ENCODE measurements at places on chromosomes 2 and 18.

GRCh38 chr2:144358374-144358964 lies 161.4 kb downstream of the ZEB2 start:
- no peak for DNase-seq

DNA sequence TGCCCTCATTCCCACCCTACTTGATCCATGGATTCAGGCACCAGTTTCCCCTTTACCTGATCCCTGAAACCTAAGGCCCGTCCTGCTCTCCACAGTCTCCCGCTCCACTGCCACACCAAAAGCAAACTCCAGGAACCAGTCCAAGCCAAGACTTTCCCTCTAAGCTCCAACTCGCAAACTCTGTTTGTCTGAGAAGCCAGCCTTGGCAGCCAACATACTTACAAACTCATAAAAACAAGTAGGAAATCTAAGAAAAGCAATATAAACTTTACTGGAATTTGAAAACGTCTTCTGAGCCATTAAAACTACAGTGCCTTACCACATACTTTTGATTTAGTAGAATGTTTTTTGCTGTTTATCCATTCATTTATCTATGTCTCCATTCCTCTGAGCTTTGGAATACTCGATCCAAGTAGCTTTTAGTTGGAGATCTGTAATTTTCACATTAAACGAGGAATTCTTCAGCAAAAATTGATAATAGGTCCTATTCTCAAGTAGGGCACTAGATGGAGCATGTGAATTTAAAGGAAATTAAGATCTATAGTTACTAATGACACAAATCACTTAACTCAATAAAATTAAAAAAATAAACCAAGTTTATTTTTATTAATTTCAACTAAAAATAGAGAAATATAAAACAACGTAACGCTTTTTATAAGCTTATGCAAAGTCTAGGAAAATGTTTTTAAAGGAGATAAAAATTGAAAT lies 199.7 kb downstream of the MYO3B start:
- DNase-seq, result no peak

- no peak for DNase-seq
Observed at GRCh38 chr2:212237350-212238095, 301.1 kb downstream of the ERBB4 start.

DNA sequence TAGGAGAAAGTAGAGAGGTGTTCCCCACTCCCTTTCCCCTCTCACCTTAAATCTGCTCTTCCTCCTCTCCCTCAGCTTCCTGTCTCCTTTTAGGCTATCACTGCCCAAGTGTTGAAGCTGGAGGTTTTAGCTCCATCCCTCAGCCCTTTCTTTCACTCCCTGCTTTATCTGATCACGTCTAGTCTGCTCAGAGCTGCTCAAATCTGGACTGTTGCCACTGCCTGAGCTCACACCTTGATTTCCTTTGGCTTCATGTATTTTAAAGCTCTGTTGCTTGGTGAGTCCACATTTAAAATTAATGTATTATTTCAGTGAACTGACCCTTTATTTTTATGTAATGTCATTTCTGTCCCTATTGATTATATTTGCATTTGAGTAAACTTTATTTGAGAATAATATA lies 236.6 kb downstream of the PTGR3 start:
- no peak for DNase-seq

- DNase-seq, result no peak
Observed at GRCh38 chr2:26465266-26465925, 12.5 kb downstream of the OTOF start.

- no peak for DNase-seq
Observed at GRCh38 chr2:23215016-23215415, 170.0 kb upstream of the KLHL29 start.

- no peak for DNase-seq
Observed at GRCh38 chr2:109456776-109457175, 157.0 kb downstream of the SEPTIN10 start.

- DNase-seq, result no peak
Observed at GRCh38 chr2:26522325-26522724, 44.4 kb upstream of the OTOF start.

DNA sequence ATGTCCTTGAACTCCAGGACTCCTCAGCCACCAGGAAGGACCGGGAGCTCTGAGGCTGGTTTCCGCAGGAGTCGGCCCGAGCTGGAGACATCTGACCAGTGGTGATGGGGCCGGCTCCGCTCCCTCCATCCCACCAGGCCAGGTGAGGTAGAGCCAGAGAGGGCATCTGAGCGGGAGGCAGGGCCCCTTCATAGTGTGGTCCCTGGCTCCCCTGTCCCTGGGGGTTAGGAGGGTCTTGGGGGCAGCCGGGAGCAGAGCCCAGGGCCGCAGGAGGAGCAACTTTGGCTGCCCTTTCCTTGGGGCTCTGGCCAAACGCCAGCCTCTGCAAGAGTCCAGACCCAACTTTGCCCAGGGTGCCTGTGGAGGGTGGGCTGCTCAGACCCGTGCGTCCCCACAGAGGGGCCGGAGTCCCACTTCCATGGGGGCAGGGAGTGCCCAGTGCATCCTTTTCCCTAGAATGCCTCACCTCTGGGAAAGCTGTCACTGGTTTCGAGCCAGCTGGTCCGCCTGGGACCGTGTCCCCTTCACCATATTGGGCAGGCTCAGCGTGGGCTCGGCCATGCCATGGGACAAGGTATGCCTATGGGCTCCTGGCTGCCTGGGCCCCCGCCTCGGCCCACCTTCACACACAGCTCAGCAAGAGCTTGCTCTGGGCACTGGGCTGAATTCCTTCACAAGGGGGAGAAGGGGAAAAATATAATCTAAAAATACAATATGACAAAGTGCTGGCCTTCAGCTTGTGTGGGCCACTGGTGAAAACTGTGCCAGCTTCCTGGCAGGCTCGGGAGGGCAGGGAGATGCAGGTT lies 148.6 kb downstream of the TWIST2 start:
- DNase-seq, result no peak

- peak; percentile 39 for DNase-seq
Observed at GRCh38 chr18:63119647-63120046, 199.9 kb downstream of the BCL2 start.

- DNase-seq, result no peak
Observed at GRCh38 chr2:144508172-144508851, 11.6 kb downstream of the ZEB2 start.

- no peak for DNase-seq
Observed at GRCh38 chr2:97766567-97766966, 53.2 kb downstream of the ZAP70 start.

DNA sequence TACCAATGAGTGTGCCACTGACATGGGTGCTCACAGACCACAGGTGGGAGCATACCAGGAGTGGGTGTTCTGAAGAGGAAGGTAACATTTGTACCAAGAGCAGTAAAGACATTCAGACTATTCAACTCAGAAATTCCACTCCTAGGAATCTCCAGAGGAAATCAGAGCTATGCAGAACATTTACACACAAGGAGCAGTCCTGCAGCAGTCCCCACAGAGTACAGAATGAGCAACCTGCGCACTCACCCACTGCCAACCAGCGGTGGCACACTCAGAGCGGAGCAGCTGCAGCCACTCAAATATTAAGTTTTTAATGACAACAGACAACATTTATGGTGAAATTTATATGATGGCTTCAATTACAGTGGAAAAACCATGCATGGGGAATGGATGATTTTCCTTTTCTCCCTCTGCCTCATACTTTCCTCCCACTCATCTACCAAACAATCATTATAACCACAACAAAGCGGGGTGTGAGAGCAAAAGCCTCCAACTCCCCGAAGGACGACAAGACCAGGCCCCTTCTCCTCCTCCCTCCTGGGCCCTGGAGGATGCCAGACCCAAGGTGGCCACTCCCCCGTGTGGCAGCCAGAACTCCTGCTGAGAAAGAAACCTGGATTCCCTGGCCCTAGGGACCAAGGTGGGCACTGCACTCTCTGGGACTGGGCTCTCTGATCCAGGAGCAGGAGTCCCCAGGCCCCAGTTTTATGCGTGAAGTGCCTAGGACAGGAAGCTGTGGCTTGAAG lies 5.4 kb downstream of the HS6ST1 start:
- no peak for DNase-seq

GRCh38 chr2:14385043-14385442 lies 247.5 kb upstream of the LRATD1 start:
- no peak for DNase-seq

GRCh38 chr2:209236377-209236776 lies 187.5 kb upstream of the MAP2 start:
- no peak for DNase-seq

- DNase-seq, result no peak
Observed at GRCh38 chr18:9663377-9663776, 44.7 kb upstream of the RAB31 start.

- DNase-seq, result no peak
Observed at GRCh38 chr18:26233208-26233607, 7.0 kb downstream of the TAF4B start.

DNA sequence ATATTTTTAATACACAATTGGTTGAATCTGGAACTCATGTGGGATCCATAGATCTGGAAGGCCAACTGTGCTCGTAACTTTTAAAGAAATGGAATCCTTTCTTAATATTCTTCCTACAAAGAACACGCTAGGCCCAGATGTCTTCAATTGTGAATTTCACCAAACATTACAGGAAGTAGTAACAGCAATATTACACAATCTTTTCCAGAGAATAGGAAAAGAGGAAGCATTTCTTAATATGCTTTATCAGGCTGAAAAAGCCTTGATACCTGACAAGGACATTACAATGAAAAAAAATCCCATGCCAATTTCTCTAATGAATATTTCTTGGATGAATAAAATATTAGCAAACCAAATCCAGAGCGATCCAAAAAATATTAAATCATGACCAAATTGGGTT lies 80.3 kb upstream of the HAAO start:
- no peak for DNase-seq

- DNase-seq, result no peak
Observed at GRCh38 chr2:191636586-191636985, 41.4 kb upstream of the NABP1 start.
